ENCODE measurements at places on chromosomes 16 and 17.

DNA sequence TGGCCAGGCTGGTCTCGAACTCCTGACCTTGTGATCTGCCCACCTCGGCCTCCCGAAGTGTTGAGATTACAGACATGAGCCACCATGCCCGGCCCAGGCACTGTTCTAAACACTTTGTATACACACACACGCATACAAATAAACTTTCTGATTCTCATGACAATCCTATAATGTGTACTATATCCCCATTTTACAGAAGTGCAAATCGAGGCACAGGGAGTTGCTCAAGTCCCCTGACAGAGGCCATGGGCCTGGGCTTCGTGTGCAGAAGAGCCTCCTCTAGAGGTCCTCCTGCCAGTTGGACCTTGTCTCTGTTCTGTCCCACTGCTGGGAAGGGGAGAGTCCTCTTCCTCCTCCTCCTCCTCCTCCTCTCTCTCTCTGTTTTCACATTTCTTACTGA is 9.9 kb upstream of the GPRC5B start:
- no peak for DNase-seq

- DNase-seq: no peak
Observed at GRCh38 chr16:2950773-2951172, 13.3 kb upstream of the KREMEN2 start.

DNA sequence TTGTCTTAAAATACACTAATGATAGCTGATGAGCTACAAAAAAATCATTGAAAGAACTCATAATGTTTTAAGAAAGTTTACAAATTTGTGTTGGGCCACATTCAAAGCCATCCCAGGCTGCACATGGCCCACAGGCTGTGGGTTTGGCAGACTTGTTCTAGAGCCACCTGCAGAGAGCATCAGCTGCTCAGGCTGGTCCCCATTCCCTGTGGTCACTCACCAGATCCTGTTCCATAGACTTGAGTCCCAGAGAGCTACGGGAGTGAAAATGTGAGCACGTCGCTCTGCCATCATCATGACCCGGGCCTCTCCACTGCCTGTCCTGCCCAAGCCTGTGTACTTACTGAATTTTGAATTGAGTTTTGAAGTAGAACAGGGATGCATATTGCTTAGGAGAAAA is 6.9 kb downstream of the SLC26A11 start:
- no peak for DNase-seq

DNA sequence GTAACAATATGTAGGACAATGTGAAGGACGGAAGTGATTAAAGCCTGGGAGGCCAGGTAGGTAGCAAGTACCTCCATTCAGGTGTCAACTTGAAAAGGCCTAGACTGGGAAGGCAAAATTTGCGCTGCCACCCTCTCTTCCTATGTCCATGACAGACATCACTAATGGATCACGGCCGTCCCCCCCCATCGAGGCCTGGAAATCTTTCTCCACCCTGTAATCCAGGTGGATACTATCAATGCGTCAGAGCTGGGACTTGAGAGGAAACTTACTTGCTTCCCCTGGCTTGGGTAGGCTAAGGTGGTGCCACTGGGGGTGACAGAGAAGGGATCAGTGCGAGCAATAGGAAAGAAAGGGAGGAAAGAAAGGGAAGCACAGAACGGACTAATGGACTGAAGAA is 156.1 kb downstream of the SALL1 start:
- no peak for DNase-seq

DNA sequence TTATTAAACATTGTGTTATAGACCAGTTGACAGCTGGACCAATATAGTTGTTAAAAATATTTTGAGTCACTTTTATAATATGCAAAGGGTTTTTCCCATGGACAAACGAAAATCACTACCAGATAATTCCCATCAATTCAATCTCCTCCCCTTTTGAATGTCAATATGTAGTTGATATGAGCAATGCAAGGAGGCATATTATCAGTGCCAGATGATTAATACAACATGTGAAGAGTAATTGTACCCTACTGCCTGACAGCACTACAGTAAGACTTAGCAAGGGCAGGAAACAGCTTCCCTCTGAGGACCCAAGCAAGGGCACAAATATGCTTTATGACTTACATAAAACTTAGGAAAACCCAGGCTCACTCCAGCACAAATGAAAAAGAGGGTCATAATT is 17.3 kb downstream of the KANSL1 start:
- DNase-seq: no peak

- DNase-seq: no peak
Observed at GRCh38 chr16:54774768-54775167, 155.9 kb upstream of the IRX5 start.

DNA sequence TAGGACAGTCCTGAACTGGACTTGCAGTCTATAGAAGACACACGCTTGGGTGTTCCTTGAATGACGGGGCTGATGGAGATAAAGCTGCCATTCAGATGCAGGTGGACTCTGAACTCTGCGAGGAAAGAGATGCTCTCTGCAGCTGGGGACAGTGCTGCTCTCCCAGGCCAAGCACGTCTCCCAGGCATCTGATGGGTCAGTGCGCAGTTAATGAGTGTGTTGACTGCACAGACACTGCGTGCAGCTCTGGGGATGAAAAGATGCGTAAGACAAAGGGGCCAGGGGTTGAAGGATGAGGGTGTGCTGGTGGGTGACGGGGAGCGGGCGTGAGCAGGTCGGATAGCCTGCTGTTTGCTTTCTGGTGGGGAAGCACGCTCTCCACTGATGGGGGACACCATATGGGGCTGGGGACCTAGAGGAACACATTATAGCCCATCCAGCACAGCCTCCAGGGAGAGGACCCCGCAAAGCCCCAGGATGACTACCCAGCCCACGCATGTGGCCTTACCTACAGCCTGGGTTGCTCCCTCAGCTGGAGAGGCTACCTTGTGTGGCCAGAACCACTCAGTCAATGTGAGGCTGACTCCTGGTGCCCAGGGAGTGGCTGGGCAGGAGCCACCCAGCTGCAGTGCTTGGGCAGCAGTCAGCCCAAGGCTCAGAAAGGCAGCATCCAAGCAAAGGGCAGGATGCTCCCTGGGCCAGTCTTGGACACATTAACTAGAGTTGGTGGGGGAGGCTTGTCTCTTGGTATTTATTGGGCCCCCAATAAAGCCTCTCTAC is 246.3 kb downstream of the RBFOX3 start:
- no peak for DNase-seq
